ENCODE measurements at places on chromosomes 5 and 9. TPM values are rescaled to one million over a fixed set of nuclear protein-coding genes. Genes with fewer than 3 reads are reported as not detected.

DNA sequence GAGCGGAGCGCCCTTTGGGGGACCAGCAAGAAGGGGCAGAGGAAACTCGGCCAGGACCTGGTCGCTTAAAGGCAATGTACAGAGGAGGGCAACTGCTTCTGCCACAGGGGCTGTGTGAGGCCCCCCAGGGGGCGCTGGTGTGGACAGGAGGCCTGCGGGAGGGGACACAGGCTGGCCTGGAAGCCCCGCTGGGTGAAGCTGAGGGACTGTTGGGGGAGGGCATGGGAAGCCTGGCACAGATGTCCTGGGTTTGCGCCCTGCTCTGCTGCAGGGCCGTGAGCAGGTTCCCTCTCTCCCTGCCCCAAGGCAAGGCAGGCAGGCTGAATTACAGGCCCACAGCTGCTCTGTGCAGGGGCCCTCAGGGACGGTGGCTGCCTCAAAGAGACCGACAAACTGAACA, 5.4 kb downstream of the MED22 start:
- DNase-seq: no peak

The CTXN3 gene
- total RNA-seq: not detected

GRCh38 chr5:81650987-81651386, 99.9 kb downstream of the SSBP2 start:
- no peak for DNase-seq

DNA sequence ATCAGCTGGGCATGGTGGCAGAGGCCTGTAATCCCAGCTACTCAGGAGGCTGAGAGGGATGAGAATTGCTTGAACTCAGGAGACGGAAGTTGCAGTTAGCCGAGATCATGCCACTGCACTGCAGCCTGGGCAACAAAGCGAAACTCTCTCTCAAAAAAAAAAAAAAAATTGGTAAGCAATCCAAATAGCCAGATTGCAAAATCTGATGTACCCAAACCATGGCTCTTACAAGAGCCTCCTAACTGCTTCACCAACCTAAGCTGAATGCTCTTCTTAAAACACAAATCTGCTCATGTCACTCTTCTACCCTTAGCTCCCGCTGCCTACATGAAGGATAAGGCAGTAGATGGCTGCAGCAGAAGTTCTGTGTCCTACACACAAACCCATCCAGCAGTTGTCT, 105.9 kb downstream of the MPDZ start:
- DNase-seq: no peak

The KIF4B gene
- not detected for total RNA-seq
